Left ventricle myocardium inferior (tissue), 1 donor: ENCODE measurements at places on chromosomes 3 and 15. TPM values are rescaled to one million over a fixed set of nuclear protein-coding genes. Genes with fewer than 3 reads are reported as not detected.

- DNase-seq = no peak
Measured at GRCh38 chr3:162082516-162082915, 585.9 kb downstream of the OTOL1 start.

The C3orf85 gene
- not detected for total RNA-seq

GRCh38 chr3:153319705-153320554, 157.9 kb downstream of the RAP2B start:
- DNase-seq = no peak

The IMP3 gene
- 49.1 TPM for total RNA-seq

The CHL1 gene
- 8.8 TPM for total RNA-seq

DNA sequence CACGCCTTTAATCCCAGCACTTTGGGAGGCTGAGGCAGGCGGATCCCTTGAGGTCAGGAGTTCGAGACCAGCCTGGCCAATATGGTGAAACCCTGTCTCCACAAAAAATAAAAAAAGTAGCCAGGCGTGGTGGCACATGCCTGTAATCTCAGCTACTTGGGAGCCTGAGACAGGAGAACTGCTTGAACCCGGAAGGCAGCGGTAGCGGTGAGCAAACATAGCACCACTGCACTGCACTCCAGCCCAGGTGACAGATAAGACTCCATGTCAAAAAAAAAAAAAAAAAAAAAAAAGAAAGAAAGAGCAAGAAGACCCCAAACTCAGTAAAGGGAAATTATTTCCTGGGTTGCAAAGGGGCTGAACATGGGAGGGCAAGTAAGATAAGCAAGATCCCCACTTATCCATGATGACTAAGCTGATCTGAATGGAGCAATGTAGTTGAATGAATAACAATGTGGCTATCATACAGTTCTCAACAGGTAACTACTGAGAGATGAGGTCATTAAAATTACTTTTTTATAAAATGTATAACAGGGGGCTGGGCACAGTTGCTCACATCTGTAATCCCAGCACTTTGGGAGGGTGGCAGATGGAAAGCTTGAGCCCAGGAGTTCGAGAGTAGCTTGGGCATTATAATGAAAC, 46.0 kb downstream of the RBM15B start:
- DNase-seq = no peak

DNA sequence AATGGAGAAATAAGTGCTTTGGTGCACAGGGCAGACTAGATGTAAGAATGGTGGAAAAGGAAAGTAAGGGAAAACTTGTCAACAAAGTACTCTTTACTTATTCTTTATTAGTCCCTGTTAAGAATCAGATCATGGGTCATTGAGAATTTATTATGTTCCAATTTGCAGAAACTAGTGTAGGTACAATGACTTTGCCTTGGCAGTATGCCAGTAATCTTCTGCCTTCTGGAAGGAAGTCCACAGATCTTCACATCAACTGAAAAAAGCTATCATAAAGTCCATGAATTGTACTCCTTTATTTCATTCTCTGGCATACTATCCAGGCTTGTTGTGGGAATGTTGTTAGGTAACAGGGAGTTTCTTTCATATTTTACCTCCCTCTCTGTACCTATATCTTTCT, 88.2 kb upstream of the FLNB start:
- no peak for DNase-seq

DNA sequence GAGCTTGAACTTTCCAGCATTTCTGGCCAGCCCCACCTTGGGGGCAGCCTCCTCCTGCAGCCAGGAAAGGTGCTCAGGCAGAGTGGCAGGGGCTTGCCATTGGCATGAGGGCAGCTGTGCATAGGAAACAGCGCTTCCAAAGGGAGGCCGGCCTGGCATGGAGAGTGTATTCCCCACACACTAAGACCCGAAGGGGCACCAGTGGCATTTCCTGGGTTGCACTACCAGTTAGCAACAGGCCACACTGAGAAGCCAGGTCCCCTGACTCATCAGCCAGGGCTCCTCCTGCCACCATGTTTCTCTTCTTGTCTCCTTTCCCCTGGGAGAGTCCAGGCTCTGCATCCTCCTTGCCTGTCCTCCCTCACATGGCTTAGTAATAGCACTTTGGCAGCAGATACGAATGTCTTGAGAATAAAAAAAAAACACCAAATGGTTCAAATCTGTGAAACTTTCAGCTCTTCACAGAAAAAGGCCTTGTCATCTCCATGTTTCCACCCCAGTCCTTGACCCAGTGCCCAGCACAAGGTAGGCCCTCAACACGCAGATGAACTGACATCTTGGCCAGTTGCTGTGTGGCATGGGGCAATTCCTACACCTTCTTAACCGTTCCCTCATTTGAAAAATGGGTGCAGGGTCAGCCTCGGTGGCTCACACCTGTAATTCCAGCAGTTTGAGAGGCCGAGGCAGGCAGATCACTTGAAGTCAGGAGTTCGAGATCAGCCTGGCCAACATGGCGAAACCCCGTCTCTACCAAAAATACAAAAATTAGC, 180.4 kb downstream of the SMAD6 start:
- DNase-seq = no peak

- DNase-seq = no peak
Measured at GRCh38 chr3:44125882-44126281, 115.8 kb upstream of the TOPAZ1 start.

The ATP13A5 gene
- total RNA-seq = not detected
